ENCODE measurements at places on chromosomes 4 and X. TPM values are rescaled to one million over a fixed set of nuclear protein-coding genes. Genes with fewer than 3 reads are reported as not detected.
A peak's percentile ranks its signal among the peaks of the same experiment; 100 is the strongest.

- peaks cover 17% of the 10 kb centered on the region for H3K36me3 ChIP-seq
- no peak for DNase-seq
- peaks cover 29% of the 10 kb centered on the region for H3K4me1 ChIP-seq
- no peaks in the 10 kb centered on the region for H3K27me3 ChIP-seq
- H3K27ac ChIP-seq: peak overlapping the region; percentile 90
Observed at GRCh38 chr4:182918044-182918607, 940 bp upstream of the DCTD start.

DNA sequence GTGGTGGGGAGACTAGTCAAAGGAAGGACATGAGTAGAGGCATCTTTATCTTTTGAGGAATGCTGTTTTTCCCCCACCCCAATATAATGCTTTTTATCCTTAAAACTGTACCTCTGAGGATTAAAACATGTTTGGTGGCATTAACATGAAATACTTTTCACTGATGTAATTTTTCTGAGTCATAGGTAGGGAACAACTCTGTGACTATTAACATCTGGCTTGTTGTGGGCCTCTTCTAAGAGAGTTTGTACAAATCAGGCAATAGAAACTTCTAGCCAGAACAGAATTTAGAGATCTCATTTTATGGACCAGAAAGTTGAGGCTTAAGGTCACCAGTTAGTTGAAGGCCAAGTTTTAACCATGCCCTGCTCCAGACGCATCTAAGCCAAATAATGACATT lies 207.6 kb downstream of the SOX3 start:
- H3K4me1 ChIP-seq: no peaks in the 10 kb centered on the region
- H3K4me3 ChIP-seq: no peak overlapping the region
- H3K27ac ChIP-seq: no peak overlapping the region
- no peaks in the 10 kb centered on the region for H3K27me3 ChIP-seq
- no peaks in the 10 kb centered on the region for H3K36me3 ChIP-seq

The ZGRF1 gene
- polyA plus RNA-seq: 0.83 TPM

The GABRQ gene
- polyA plus RNA-seq: not detected

DNA sequence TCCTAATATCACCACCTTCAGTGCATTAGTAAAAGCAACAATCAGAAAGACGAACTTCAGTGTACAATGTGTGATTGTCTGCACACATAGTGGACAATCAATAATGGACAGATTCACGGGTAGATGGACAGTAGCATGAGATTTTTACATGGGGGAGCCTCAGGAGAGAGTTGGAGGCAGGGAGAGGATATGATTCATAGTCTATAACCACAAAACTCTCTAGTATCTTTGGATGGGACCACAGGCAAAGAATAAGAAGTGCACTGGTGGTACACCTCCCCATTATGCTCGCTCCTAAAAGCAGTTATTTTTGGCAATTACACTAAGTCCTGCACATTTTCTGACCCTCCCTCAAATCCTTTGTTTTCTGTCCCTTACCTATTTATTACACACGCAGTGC lies 624.4 kb upstream of the ACTRT1 start:
- H3K27me3 ChIP-seq: no peaks in the 10 kb centered on the region
- H3K36me3 ChIP-seq: no peaks in the 10 kb centered on the region
- H3K4me1 ChIP-seq: no peaks in the 10 kb centered on the region

DNA sequence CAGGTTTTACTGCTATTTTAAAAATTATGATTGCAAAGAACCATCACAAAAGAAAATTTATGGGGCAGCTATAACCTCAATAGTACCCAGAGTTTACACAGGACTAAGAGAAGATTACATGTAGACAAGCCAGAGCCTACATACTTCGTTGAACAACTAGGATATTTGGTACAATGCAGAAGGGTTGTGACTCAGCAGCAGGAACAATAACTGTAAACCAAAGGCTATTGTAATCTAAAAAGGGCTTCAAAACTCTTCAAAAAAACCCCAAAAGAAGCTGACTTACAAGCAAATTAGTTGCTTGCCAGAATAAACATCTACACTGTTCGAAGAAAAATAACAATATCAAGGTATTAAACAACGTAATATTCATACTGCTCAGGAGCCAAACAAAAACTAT lies 618.0 kb downstream of the STPG2 start:
- H3K27me3 ChIP-seq: no peaks in the 10 kb centered on the region
- H3K4me3 ChIP-seq: no peak overlapping the region
- no peaks in the 10 kb centered on the region for H3K36me3 ChIP-seq
- no peak for DNase-seq
- H3K4me1 ChIP-seq: no peaks in the 10 kb centered on the region

DNA sequence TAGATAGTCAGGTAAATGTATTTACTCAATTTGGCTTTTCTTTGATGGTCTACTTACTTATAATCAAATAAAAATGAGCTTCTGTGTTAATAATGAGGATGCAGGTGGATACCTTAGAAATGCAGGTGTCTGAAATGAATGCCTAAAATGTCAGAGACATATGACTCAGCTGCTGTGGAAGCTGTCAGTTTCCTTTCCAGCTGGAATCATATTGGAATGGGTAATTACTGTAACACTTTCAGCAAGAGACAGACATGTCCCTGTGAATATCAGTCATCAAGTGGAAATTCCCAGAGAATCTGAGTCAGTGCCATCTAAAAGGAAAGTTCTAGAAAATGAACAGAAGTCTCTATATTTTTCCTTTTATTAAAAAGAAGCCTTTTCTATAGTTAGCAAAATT lies 783.0 kb upstream of the AADAT start:
- no peak for DNase-seq
- no peak overlapping the region for H3K27ac ChIP-seq
- H3K36me3 ChIP-seq: no peaks in the 10 kb centered on the region
- H3K27me3 ChIP-seq: no peaks in the 10 kb centered on the region

Data from CD14-positive monocyte (primary cell).